CD4-positive, alpha-beta T cell treated with Interleukin-4 for 4 hours (primary cell): ENCODE measurements at places on chromosomes 11 and 22.

DNA sequence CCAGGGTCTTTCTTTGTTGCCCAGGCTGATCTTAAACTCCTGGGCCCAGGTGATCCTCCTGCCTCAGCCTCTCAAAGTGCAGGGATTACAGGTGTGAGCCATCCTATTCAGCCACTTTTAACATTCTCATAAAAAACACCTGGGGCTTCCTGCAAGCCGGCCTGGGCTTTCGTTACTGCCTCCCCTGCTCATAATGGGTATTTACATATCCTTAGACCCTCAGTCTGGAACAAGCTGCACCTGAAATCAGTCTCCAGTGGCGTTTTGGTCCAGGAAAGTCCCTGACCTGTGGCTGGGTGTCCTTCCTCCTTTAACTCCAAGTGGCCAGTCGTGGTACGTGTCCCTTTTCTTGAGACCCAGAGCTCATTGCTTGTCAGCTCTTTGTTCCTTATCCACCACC lies 320.7 kb downstream of the TMEM135 start:
- DNase-seq = no peak

- DNase-seq = no peak
Measured at GRCh38 chr11:74731301-74732094, at the start of gene CHRDL2. TSS of gene CHRDL2 (minus strand) at chr11:74731426. CDS start at chr11:74730888, 538 bp downstream.

DNA sequence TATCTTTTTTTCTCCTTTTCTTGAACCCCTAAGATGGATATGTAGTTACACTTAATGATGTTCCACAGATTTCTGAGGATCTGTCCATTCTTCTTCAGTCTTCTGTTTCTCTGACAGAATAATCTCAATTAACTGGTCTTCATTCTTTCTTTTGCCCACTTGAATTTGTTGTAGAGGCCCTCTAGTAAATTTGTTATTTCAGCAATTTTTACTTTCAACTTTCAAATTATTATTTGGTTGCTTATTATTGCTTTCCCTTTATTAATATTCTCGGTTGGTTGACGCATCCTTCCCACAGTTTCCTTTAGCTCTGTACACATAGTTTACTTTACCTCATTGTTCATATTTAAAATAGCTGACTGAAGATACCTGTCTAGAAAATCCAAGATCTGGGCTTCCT lies 1013.7 kb upstream of the CNTN5 start:
- no peak for DNase-seq

- DNase-seq = no peak
Measured at GRCh38 chr22:40638261-40638660, 1.7 kb upstream of the MRTFA start.

GRCh38 chr11:71556018-71556417 lies 7.8 kb downstream of the KRTAP5-9 start:
- DNase-seq = no peak

DNA sequence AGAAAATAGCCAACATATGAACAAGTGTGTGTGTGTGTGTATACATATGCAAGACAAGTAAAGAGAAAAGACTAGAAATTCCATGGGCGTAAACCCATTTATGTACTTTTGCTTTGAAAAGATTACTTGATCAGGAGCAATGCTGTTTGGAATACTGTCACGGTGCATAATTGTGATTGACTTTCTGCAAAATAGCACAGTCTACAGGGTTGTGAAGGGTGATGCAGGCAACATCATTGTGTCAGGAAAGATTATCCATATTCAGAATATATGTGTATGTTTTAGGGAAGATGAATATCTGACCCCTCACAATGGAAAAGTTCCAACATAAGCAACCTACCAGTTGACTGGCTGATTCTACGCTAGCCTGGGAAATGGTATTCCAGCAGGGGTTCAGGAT lies 307.7 kb downstream of the JRKL start:
- no peak for DNase-seq

DNA sequence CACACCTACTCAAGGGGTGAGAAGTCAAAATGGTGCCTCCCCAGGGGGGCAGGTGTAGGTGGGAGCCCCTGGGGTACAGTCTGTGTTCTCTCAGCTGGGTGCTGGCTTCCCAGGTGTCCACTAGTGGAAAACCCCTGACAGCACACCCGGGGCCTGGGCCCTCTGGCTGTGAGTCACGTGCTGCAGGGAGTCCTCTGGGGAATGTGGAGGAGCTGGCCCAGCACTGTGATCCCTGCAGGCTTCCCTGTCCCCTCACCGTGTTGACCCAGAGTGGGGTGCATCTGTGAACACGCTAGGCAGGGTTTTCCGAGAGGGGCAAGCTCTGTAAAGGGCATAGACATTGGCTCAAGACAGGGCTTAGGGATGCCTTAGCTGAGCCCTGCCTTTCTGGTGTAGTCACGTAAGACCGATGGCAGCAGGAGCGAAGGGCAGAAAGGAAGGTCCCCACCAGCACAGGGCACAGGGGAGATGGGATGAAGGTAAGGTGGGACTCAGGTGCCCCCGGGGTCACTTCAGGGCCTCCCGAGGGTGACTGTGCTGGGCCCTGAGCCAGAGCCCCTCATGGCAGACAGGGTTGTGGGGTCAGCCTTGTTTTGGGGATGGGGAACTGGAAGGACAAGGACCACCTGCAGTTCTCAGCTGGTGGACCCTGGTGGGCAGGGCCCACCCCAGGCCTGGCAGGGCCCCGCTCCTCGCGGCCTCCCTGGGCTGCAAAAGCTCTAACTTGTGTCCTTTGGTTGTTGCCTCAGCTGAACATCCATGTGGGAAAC lies 14.1 kb downstream of the DERL3 start:
- DNase-seq = no peak

DNA sequence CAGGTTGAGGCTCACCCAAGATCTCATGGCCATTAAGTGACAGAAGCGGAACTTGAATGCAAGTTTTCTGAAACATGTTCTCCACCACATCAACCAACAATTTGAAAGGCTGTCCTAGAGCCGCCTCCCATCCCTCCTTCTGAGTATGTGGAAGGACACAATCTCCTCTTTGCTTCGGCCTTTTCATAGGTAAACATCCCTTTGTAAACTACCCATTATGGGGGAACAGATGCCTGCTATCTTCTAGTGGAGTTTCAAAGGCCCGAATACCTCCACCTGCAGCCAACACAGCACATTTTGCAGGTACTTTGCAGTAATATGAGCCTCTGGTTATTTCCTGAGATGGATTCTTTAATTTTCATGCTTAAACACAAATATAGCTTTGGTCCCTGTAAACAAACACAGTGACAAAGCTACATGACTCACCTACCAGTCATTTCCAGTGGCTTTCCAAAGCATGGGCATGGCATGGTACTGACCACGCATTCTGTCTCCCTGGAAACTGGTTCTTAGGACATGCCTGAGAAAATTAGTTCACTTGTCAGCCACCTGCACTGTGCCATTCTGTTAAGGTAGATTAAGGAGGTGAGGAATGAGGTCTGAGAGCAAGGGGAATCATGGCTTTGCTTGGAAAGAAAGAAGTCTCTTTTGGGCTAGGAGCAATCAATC lies 60.2 kb downstream of the EHF start:
- DNase-seq = no peak

- DNase-seq = peak; percentile 65
Measured at GRCh38 chr22:20571531-20572007, 64.2 kb downstream of the MED15 start.

GRCh38 chr11:17378655-17379054 lies 9.8 kb downstream of the KCNJ11 start:
- no peak for DNase-seq

DNA sequence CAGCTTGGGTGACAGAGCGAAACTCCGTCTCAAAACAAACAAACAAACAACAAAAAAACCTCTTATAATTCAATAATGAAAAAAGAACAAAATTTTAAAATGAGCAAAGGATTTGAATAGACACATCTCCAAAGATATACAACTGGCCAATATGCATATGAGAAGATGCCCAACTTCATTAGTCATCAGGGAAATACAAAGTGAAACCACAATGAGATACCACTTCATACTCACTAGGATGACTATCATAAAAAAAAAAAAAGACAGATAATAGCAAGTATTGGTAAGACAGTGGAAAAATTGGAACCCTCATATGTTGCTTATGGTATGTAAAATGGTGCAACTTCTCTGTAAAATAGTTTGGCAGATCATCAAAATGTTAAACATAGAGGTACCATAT lies 28.7 kb upstream of the BARX2 start:
- no peak for DNase-seq

- no peak for DNase-seq
Measured at GRCh38 chr11:119844808-119845207, 115.8 kb upstream of the NECTIN1 start.

GRCh38 chr11:2268729-2269600 lies 1.4 kb downstream of the ASCL2 start:
- peak; percentile 51 for DNase-seq

GRCh38 chr11:88520391-88520790 lies 182.9 kb upstream of the CTSC start:
- no peak for DNase-seq

- peak; percentile 36 for DNase-seq
Measured at GRCh38 chr11:126083829-126084607, 21.4 kb upstream of the CDON start.

- no peak for DNase-seq
Measured at GRCh38 chr11:76791861-76792260, 8.7 kb downstream of the TSKU start.

DNA sequence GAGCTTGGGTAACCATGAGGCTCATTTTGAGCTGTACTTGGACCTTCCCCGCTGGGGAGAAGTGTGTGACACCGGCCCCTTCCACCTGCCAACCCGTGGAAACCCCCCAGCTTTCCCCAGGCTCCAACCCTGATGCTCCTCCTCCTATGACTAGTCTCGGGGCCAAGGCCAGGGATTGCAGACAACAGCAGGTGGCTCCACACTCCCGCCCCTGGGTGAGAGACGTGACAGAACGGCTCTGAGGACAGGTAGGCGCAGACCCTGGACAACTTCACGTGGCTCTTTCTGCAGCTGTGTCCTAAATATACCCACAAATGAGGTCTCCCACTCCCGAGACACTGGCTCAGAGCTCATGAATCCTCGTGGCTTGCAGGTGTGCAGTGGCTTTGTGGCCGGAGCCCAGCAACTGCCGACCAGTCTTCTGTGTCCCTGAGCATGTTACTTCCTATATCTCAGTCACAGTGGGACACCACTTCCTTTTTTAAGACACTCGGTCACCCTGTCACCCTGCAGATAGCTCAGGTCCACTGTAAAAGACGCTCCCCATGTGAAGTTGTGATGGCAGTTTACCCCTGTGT lies 55.2 kb downstream of the NECTIN1 start:
- DNase-seq = peak; percentile 11

GRCh38 chr11:83475760-83476159 lies 189.6 kb upstream of the CCDC90B start:
- no peak for DNase-seq

DNA sequence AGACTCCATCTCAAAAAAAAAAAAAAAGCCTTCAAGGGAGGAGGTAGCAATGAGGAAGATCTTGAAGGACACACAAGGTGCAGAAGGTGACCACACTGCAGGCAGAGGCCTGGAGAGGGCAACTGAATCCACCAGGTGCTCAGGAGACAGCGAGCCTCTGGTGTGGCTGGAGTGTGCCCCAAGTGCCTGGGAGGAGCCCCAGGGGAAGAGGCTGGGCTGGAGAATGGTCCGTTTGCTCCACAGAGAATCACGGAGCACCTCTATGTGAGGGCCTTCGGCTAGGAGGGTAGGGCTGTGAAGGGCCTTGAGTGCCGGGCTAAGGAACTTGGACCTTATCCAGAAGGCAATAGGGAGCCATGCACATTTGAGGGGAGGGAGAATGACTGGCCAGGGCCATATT lies 50.3 kb downstream of the ARRB1 start:
- no peak for DNase-seq

GRCh38 chr22:48863965-48864528 lies 963.6 kb downstream of the BRD1 start:
- no peak for DNase-seq

DNA sequence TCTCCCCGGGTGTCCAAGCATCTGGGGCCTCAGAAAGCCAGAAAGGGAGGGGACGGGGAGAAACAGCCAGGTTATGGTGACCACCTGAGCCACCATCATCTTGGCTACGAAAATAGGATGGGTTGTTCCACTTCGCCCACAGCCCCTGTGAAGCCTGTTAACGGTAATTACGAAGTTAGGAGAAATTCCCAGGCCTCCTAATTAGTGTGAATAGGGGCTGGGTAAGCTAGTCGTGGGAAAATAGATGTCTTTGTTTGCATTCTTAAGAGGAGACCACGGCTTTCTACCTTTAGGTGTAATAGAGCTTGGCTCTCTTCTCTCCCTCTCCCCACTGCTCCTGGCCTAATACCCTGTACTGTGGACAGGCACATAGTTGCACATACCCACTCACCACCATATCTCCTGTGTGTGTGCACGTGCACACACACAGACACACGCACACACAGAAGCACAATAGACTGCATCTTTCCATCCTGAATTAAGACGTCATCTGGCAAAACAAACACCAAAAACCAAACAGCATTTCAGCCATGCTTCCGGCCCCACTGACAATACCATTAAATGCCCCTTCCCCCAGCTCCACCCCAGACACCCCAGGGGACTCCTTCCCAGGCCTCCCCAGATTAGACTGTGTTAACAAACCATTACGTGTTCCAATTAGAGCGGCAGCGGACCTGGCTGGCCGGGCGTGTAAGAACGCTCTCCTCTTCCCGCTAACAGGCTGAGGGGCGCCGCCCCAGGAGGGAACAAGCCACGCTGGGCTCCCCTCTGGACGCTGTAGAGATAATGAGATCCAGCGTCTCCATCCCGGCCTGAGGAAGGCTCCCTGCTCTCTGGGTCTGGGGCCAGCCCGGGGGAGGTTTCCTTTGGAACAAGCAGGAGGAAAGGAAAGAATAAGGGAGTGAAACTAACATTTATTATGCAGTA lies 72.8 kb downstream of the TP53I11 start:
- DNase-seq = no peak

DNA sequence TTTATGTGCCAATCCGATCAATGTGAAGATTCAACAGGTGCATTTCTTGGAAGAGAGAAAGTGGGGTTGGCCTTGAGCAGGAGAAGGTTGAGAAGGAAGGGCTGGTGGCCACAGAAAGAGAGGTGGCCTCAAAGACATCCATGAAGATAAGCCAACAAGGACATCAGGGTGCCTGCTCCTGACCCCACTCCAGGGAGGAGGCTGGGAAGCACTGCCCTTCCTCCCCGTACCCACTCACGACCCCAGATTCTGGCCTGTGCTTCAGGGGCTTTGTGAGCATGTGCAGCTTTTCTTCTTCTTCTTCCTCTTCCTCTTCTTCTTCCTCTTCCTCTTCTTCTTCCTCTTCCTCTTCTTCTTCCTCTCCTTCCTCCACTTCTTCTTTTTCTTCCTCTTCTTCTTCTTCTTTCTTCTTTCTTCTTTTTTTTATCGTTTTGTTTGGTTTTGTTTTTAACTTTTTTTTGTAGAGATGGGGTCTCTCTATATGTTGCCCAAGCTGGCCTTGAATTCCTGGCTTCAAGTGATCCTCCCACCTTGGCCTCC lies 30.3 kb downstream of the DKK3 start:
- DNase-seq = no peak
